ENCODE measurements at places on chromosomes 13 and 19.

- DNase-seq = no peak
Measured at GRCh38 chr19:40200341-40201099, 9.3 kb downstream of the MAP3K10 start.

DNA sequence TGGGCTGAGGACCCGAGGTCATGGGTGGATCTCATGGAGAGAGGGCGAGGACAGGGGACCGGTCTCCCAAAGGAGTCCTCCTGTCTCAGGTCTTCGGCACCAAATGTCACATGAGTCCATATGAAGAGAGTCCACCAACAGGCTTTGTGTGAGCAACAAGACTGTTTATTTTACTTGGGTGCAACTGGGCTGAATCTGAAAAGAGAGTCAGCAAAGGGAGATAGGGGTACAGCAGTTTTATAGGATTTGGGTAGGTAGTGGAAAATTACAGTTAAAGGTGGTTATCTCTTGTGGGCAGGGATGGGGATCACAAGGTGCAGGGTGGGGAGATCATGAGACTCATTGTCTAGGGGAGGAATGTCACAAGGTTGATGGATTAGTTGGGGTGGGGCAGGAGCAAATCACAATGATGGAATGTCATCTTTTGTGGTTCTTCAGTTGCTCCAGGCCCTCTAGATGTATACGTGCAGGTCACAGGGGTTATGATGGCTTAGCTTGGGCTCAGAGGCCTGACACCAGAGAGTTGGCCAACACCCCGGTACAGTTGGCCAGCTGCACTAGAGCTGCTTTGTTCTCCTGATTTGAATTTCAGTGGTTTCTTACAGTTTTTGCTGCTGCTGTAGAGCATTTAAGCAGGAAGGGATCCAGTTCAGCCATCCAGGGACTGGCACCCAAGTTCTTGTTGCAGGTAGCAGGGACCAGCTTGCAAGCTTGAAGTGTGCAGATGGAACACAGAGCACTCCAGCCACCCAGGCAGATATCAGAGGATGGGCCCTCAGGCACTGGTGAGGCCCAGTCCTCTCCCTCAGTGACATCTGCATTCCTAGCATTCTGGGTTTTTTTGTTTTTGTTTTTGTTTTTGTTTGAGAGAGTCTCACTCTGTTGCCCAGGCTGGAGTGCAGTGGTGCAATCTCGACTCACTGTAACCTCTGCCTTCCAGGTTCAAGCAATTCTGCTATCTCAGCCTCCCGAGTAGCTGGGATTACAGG, 26.4 kb upstream of the IGFL1 start:
- no peak for DNase-seq

DNA sequence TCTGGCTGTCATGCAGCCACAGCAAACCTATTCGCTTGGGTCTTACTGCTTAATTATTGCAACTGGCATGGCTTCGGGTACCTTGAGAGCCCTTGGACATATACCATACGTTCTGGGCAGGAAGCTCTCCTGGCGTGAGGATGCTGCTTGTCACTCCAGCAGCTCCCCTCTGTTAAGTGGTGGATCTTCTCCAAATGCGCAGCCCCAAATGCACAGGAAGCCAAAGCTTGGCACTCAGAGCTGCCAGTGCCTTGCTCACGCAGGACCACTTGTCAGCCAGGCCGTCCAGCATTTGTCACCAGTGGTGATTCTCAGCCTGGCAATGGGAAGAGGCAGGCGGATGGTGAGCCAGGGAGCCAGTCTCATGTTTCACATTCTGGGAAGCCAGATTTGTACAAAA, 158.6 kb downstream of the KATNAL1 start:
- DNase-seq = no peak

DNA sequence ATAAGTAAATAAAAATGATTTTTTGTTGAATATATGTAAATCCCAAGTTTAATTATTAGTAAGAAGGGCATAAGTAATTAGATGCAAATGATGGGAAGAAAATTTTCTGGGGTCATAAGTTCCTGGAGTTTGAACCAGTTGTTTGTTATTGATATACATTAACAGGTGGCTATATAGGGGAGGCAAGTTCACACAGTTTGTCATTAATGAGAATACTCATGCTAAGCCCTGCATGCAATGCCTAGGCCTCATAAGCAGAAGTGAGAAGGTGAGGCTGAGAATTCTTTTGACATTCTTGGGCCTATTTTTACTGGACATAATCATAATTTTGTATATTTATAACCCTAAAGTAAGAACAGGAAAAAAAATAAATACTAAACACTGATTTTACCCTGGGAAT, 1210.7 kb upstream of the PCDH9 start:
- DNase-seq = no peak

- DNase-seq = no peak
Measured at GRCh38 chr13:95841894-95842293, 165.0 kb downstream of the DNAJC3 start.

- no peak for DNase-seq
Measured at GRCh38 chr13:21063031-21063430, 1.6 kb upstream of the LATS2 start.

DNA sequence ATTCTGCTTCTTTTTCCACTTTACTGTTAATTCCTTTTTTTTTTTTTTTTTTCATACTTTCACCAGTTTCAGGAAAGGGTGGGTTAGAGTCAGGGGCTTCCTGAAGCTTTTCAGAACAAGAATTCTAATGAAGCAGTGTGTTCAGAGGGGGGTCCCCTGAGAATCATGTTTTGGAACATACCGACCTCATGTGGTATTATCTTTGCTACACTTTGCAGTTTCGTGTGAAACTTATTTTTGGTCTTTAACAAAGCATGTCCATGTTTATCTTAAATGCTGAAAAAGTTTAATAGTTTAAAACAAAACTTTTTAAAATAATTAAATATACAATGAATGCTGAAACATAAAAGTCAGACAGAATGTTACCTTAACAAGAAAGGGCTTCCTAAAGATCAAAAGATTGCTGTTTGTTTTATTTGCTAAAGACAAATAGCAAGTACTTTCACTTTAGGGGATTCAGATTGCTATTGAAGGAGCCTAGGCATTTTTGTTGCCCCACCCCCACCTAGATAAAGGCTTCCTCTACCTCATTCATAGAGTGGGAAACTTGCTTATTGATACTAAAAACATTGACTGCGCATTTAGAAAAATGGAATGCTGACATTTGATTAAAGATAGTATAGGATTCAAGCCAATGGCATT, 21.1 kb upstream of the POMP start:
- no peak for DNase-seq

- no peak for DNase-seq
Measured at GRCh38 chr13:34241332-34241731, 423.4 kb downstream of the RFC3 start.

DNA sequence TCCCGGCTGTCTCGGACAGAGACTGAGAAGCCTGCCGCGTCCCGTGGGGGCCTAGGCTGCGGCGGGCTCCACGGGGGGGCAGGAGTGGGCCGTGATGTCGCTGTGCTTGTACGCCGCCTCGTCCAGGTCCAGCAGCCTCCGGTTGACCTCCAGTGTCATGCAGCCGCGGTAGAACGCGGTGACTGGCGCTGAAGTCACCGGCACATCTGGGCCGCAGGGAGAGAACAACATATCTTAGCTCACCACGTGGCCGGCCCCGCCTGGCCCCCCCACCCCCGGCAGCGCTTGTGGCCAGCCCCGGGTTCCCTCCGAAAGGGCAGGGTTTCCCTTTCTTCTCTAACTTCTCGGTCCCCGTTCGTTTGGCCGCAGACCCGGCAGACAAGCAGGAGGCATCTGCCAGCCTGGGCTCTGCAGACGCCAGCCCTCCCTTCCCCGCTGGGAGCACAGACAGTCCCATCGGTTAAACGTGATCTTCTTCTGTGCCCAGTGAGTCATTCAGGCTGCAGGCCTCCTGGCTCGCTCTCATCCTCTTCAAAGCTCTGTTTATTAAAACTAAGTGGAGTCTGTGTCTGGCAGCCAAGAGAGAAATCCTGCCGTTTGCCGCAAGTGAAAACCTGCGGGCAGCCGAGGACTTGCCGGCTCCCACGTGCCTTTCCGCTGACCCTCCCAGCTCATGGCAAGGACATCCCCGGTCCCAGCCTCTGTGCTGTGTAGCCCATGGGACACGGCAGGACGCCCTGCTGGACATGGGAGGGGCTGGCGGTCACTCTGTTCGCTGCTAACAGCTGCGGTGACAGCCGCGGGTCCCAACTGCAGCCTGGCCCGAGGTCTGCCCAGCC, 42.8 kb downstream of the GAS6 start:
- DNase-seq = no peak

DNA sequence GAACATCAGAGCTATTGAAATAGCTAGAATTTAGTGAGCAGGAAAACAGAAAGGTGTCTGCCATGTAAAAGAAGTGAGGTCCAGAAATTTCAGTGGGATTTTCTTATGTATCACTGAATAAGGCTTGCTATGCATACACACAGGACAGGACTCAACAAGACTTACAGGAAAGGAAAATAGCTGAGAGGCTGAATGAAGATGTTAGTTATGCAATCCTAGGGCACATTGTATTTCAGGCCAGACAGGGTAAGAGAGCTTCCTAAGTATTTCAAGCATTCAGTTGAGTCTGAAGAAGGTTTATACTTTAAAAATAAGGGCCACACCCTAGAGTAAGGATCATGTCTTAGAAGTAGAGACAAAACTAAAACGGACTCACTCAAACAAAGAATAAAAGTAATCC, 419.9 kb upstream of the PRR20A start:
- no peak for DNase-seq

GRCh38 chr13:94305463-94305862, 174.0 kb downstream of the DCT start:
- DNase-seq = no peak

DNA sequence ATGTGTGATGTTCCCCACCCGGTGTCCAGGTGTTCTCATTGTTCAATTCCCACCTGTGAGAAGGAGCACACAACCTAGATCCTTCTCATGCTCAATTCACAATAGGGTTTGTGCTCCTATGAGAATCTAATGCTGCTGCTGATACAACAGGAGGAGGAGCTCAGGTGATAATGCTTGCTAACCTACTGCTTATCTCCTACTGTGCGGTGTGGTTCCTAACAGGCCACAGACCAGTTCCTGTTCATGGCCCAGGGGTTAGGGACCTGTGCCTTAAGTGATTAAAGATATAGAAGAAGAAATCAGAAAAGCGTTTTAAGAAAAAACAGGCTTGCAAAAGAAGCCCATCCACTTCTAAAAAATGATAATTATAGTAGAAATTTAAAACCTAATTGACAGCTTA, 17.5 kb downstream of the DLEU7 start:
- DNase-seq = no peak

DNA sequence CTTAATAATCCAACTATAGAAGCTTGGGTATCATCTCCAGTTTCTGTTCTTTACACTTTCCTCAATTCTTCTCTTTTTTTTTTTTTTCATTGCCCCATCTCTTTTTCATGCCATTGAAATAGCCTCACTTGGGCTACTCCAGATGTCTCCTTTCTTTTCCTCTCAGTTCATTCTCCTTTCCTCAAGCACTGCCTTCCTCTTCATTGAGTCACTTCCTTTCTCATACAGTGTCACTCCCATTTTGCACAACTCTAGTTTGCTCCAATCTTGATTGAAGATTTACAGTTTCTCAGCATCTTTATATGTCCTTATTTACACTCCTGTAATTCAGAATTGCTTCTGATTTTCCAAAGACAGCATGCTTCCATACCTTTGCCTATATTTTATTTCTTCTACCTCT, 61.3 kb downstream of the IPO5 start:
- no peak for DNase-seq

DNA sequence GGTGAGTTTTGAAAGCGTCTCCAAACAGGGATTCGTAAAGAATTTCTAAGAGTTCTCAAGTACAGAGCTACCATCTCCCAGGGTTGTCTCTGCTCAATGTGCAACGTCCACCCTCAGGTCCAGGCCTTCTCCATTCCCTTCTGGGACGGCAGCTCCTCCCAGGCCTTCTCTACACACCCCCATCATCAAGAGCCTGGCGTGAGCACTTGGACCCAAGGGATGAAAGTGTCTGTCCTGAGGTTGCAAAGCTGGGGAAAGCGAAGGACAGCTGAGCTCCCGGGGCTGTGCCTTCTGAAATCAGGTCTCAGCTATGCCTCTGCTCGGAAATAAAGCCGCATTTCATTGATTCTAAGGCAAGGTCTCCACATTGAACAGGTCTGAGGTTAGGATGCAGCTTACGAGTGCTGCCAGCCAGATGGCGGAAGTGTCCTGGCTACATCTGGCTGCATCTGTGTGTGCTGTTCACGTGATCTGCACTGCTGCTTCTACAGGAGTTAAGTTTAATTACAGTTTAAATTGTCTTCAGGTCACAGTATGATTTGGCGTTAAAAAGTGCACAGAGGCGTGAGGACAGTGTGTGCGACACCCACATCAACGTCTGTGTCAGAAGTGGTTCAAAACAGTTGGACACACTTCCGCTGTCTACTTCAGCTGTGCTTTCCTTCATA, 27.0 kb upstream of the MIER2 start:
- no peak for DNase-seq

DNA sequence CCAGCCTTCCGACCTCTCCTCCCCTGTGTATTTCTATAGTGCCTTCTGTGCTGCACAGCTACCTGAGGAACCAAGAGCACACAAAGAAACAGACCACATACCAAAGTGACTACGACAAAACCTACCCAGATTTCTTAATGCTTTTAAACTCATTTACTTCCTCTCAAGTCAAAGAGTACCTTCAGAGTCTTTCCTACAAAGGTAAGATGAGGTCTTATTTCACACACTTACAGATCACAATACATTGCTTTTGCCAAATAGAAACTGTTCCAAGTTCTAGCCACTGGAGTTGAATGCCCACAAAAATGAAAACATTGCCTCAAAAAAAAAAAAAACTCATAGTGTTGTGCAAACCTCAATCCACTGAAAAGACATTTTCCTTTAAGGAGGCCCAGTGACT, 36.4 kb downstream of the TEX26 start:
- DNase-seq = no peak

GRCh38 chr13:72166102-72166650, 299.2 kb upstream of the DACH1 start:
- DNase-seq = no peak

GRCh38 chr19:7104747-7105447, 35.4 kb downstream of the ZNF557 start:
- no peak for DNase-seq

GRCh38 chr19:37695144-37695899, 24.2 kb downstream of the ZNF607 start:
- DNase-seq = no peak

DNA sequence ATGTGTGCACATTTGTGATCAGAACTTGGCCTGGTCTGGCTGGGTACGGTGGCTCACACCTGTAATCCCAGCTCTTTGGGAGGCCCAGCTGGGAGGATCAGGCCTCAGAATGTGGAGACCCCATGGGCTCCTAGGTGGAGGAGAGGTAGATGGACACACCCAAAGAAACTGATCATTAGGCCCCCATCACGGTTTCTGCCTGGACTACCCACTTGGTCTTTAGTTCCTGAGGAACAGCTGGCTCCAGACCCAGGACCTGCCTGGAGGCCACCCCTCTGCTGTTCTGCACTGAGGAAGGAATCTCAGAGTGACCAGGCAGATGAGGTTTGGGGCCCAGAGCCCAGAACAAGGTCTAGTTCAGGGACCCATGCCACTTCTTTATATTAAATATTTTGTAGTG, 1.5 kb downstream of the CBLC start:
- DNase-seq = no peak

DNA sequence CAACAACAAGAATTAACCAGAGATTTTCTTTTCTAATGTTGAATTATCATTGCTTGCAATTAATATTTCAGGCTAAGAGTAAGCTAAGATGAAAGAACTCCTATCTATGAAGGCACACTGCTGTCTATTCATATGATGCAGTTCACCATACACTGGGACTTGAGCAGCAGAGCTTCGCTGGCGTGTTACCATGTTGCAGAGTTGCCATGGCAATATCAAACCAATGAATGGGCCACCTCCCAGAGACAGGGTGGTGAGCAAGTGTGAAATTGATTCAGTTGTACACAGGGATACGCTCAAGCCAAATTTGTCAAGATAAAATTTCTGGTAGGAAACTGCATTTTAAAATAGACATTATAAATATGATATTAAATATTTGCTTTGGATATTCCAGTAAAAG, 69.3 kb upstream of the MYO16 start:
- DNase-seq = no peak

Measured in T-helper 2 cell (primary cell).